Fibroblast of pulmonary artery (primary cell): ENCODE measurements at places on chromosomes 6 and 20.

DNA sequence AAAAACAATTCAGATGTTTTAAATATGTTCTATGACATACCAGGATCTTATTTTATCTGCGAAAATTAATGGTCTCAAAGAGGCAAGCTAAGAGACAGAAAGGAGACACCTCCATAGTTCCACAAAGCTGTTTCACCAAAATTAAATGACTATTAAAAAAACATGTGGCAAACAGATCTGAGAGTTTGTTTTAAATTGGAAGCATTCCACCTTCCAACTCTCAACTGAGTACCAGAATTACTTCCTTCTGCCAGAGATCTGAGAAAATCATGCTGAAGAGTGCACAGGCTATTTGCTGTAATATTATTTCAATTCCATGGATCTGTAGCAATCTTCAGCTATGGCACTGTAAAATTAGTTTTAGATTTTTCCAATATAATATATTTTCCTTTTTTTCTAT lies 669.5 kb upstream of the MARCKS start:
- no peak for DNase-seq

DNA sequence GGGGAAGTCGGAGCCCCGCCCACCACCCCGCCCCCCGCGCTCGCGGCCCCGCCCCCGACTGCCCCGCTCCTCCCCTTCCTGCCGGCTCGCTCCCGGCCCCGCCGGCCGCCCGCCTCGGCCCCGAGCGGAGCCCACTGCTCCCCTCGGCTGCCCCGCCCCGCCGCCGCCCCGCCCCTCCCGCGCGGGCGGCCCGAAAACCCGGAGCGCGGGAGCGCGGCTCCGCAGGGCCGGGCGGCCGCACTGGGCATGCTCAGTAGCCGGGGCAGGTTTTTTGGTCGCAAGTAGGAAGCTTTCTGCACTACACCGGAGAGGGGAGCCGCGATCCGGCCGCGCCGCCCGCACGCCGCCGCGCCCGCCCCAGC lies at the start of gene CDYL:
Gene CDYL, plus strand, starts transcription at position 274 of the 362 bp plus-strand sequence. CDS start 380 bp downstream, outside the sequence.
- peak; percentile 91 for DNase-seq

GRCh38 chr20:53872561-53873229 lies 197.7 kb downstream of the BCAS1 start:
- no peak for DNase-seq

GRCh38 chr6:14875481-14876063 lies 370.3 kb upstream of the JARID2 start:
- no peak for DNase-seq

GRCh38 chr6:163469459-163469985 lies 55.0 kb downstream of the QKI start:
- no peak for DNase-seq

- DNase-seq: no peak
Observed at GRCh38 chr20:5776077-5776476, 25.9 kb downstream of the SHLD1 start.

- no peak for DNase-seq
Observed at GRCh38 chr20:37882961-37883712, 19.8 kb upstream of the VSTM2L start.

GRCh38 chr20:42051921-42052320 lies 433.7 kb upstream of the CHD6 start:
- no peak for DNase-seq

DNA sequence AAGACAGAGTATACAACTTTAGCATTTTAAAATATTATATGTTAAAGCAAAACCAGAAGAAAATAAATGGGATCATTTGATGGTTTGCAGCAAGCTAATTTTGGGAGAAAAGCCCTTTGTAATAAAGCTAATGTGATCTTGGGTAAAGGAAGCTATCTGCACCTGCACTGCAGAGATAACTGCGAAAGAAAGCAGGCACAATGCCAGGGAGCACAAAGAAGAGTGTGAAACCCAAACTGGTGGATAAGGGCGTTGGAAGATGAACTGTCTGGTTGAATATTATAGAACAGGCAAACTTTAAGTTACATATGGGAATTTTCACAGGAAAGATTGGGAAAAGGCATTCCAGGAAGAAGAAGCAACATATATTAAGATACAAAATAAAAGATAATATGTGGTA lies 179.2 kb upstream of the KHDRBS2 start:
- DNase-seq: no peak

- no peak for DNase-seq
Observed at GRCh38 chr6:158191761-158192160, 23.6 kb downstream of the GTF2H5 start.

GRCh38 chr6:43707767-43708166 lies 20.2 kb upstream of the MRPS18A start:
- DNase-seq: no peak

DNA sequence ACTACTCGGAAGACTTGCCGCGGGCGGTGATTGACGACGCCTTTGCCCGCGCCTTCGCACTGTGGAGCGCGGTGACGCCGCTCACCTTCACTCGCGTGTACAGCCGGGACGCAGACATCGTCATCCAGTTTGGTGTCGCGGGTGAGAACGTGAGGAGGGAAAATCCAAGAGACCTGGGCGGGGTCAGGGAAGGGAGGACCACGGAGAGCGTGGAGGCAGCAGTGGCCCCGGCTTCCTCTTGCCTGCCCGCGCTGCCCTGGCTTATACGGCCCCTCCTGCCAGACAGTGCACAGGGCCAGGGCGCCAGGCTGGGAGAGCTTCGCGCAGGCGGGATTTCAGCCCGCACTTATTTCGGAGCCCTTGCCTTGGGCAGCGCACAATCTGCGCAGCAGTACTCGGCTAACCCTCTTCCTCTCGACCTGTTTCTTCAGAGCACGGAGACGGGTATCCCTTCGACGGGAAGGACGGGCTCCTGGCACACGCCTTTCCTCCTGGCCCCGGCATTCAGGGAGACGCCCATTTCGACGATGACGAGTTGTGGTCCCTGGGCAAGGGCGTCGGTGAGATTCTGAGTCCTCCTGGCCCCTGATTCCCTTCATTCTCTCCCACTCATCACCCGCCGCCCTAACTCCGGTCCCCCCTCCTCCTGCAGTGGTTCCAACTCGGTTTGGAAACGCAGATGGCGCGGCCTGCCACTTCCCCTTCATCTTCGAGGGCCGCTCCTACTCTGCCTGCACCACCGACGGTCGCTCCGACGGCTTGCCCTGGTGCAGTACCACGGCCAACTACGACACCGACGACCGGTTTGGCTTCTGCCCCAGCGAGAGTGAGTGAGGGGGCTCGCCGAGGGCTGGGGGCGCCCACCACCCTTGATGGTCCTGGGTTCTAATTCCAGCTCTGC lies 2.0 kb downstream of the MMP9 start:
- DNase-seq: no peak

GRCh38 chr20:10823585-10823984 lies 149.8 kb upstream of the JAG1 start:
- DNase-seq: no peak

- no peak for DNase-seq
Observed at GRCh38 chr6:110439356-110439755, 24.0 kb upstream of the DDO start.

DNA sequence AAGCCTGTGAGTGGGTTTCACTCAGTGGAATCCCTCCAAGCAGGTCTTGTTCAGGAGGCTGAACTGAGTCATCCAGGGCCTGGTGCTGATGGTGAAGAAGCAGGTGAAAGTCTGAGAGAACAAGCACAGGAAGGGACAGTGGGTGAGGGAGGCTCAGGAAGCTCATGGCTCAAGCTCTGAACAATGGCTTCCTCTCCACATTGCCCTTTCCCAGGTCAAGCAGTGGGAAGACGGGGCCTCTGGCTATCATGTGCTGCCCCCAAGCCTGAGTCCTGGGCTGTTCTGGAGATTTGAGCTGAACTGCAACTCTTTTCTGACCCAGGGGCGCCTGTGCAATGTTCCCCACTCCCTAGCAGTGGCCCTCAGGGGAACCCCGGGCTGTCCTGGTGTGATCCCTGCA lies 3.4 kb downstream of the CST9L start:
- DNase-seq: no peak

DNA sequence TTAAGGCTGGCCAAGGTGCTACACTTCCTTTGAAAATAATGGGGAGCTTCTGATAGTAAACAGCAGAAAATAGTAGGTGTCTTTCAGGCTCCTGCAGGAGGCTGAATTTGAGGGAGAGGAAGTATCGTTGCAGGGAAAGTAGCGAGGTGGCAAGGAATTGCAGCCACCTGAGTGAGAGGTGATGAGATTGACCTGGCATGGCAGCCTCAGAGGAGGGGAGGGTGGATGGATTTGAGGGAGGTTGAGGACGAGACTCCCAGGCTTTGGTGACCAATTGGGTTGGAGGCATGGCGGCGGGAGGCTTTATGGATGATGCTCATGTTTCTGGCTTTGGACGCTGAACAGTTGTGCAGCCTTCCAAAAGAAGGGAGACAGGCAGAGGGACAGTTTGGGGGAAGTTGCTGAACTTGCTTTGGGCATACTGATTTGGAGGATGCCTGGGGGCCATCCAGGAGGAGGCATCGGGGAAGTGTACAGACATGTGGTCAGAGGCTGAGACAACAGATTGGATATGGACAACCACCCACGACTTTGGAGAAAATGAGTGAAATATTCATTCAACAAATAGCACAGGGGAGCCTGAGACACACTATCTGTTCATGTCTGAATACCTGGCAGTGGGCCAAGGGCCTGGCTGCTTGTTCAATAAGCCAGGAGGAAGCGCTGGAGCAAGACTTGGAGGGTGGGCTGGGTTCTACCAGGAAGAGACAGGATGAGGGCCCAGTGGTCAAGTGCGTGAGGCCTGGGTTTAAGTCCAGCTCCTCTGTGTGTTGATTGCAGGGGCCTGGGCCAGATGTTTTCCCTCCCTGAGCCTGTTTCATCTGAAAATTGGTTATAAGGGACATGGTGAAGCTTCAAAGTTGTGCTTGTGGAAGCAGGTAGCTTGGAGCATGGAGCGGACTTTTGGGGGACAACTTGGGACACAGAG lies 113.2 kb downstream of the CEBPB start:
- DNase-seq: peak; percentile 98

DNA sequence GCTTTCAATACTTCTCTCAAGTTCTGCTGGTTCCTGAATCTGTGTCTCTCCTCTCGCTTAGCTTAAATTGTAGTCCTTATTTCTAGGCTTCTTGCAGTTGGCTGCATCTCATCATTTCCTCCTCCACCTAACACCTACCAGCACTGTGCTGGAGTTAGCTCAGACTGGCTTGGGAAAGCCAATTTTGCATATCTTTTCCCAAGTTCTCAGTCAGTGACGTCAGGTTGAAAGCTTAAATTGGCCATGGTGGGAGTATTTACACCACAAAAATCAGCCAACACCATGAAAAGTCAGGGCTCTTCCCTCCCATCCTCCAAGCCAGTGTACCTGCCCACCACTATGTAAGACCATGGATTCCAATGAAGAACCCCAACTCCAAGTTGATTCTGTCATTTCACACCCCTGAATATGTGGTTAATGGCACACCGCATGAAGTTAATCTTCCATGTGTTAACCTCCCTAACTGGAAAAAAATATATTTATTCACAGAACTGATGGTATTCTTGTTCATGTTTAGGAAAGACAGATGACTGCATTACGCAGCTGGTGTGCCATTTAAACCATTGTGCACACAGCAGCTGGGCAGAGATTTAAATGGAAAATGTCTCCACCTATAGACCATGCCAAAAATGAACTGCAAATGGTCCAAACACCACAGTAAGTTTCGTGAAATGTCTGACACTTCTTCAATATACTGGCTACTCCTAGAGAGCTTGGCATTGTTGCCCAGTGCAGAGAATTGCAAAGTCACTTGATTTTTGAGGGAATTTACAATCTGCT lies 274.1 kb upstream of the MAP3K7 start:
- DNase-seq: peak; percentile 1

- DNase-seq: no peak
Observed at GRCh38 chr6:56909115-56909907, 45.6 kb upstream of the BEND6 start.

GRCh38 chr6:16803294-16804200 lies 42.3 kb upstream of the ATXN1 start:
- peak; percentile 66 for DNase-seq

DNA sequence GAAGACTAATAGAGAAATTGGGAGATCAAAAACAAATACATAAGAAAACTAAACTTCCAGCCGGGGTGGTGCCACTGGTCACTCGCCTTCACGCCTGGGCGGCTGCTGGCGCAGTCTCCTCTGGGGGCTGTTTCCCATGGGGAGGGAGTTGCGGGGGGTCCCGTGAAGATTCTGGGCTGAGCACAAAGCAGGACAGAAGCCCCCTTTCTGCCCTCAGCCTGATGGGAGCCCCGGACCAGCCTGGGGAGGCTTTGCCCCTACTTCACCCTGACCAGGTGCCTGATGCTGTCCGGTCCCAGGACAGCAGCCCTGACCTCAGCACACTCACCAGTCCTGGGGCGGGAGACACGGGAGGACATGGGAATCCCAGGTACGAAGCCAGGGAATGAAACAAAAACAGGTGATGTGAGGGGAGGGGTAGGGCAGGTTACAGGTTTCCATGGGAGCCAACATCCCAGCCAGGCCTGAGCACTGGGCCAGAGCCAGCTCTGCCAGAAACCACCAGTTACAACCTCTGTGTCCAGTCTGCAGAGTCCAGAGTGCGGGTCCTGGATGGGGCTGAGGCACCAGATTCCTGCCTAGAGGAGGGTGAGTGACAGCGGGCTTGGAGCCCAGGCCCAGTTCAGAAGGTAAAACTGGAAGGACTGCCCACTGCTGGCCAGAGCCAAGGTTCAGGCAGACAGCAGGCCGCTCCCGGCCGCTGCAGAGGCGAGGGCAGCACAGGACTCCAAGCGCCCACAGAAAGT lies 326.4 kb downstream of the TAF4 start:
- DNase-seq: no peak

DNA sequence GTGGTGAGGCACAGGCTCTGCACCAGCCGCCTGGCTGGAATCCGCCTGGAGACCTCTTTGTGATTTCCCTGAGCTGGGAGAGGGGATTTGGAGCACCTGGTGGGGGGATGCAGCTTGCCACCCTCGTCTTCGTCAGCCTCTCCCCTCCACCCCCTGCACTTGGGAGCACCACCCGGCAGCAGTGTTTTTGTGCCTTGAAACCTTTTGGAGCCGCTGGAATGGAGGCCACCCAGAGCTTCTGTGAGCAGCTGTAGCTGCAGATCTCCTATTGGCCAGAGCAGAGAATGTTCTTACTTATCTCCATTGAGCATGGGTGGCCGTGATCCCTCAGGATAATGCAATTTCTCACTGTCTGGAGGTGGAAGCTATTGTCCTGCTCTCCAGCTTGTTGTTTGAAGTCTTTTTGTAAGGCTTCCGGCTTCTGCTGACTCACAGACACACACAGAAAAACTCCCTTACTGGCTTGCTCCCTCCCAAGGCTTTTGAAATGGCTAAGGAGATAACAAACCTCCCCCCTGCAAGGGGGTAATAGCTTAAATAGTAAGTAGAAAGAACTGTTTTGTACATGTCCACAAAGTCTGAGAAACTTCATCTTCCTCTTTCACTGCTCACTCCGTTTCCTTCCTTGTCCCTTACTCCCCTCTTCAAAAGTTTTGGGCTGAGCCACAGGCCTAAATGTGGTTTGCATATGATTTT lies 271.2 kb downstream of the PRL start:
- DNase-seq: peak; percentile 98
